Thymus (tissue), 14 donors: ENCODE measurements at places on chromosomes 3 and 15.

DNA sequence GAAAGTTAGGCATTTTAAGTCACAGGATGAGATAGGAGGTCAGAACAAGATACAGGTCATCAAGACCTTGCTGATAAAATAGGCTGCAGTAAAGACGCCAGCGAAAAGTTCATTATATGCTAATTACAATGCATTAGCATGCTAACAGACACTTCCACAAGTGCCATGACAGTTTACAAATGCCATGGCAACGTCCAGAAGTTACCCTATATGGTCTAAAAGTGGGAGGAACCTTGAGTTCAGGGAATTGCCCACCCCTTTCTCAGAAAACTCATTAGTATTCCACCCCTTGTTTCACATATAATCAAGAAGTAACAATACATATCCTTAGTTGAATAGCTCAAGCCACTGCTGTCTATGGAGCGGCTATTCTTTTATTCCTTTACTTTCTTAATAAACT, 92.7 kb upstream of the PLXND1 start:
- no peak overlapping the region for H3K4me3 ChIP-seq
- peaks cover 6% of the 10 kb centered on the region for H3K36me3 ChIP-seq
- DNase-seq = no peak
- H3K27me3 ChIP-seq = no peaks in the 10 kb centered on the region

DNA sequence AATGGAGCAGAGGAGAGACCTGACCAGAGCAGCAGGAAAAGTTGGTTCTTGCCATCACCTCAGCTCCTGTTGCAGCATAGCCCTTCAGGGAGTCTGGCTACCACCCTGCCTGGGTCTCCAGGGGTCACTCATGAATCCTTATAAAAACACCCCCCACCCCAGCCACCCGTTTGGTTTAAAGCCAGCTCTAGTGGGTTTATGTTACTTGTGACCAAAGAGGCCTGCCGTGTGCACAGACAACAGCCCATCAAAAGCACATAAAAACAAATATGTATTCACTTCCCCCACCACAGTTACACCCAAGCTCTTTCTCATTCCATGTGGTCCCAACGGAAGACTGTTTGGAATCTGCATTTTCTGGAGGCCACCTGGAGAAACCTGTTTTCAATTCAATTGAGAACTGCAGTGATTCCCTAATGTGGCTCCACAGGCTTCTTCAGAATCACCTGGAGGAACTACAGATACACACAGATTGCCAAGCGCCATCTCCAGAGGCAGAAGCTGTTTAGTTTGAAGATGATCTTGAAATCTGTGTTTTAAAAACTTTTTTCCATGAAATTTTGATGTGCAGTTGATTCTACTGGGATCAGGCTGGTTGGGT, 13.8 kb downstream of the FOXL2 start:
- no peak overlapping the region for H3K27ac ChIP-seq
- H3K36me3 ChIP-seq = no peaks in the 10 kb centered on the region
- peaks cover 65% of the 10 kb centered on the region for H3K27me3 ChIP-seq
- DNase-seq = no peak
- peaks cover 12% of the 10 kb centered on the region for H3K4me1 ChIP-seq

GRCh38 chr3:129927072-129927471, 33.6 kb upstream of the TMCC1 start:
- no peak for DNase-seq
- no peak overlapping the region for H3K4me3 ChIP-seq
- H3K27me3 ChIP-seq = no peaks in the 10 kb centered on the region
- no peak overlapping the region for H3K27ac ChIP-seq
- H3K36me3 ChIP-seq = no peaks in the 10 kb centered on the region
- no peaks in the 10 kb centered on the region for H3K4me1 ChIP-seq

GRCh38 chr15:35290301-35290721, 205.2 kb upstream of the NANOGP8 start:
- H3K4me1 ChIP-seq = no peaks in the 10 kb centered on the region
- no peak for DNase-seq
- no peak overlapping the region for H3K27ac ChIP-seq
- no peak overlapping the region for H3K4me3 ChIP-seq
- no peaks in the 10 kb centered on the region for H3K27me3 ChIP-seq

- DNase-seq = no peak
- no peak overlapping the region for H3K27ac ChIP-seq
- no peaks in the 10 kb centered on the region for H3K4me1 ChIP-seq
- H3K27me3 ChIP-seq = no peaks in the 10 kb centered on the region
- H3K36me3 ChIP-seq = peaks cover 27% of the 10 kb centered on the region
- H3K4me3 ChIP-seq = no peak overlapping the region
Observed at GRCh38 chr15:25374143-25374542, 64.7 kb downstream of the UBE3A start.
